ENCODE measurements at places on chromosomes 5 and 9. TPM values are rescaled to one million over a fixed set of nuclear protein-coding genes. Genes with fewer than 3 reads are reported as not detected.

- peak; percentile 68 for DNase-seq
Measured at GRCh38 chr9:129131300-129132145, 20.3 kb downstream of the PTPA start.

The CDX1 gene
- total RNA-seq: not detected

GRCh38 chr5:160507221-160507721, 85.6 kb downstream of the PTTG1 start:
- DNase-seq: peak; percentile 30

DNA sequence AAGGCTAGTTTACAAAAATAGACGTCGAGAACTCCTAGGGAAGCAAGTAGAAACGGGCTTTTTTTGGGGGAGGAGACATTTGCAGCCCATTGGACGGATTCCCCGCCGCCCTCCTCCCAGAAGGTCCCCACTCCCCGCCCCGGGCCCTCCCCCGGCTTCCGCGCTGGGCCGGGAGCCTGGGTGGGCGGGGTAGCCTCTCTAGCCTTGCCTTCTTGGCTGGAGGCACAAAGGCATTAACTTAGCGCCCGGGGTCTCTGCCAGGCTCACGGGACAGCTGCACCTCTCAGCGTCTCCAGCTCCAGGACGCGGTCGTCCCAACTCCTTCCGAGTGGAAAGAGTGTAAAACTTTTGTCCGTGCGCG, at the start of gene DMRTA1:
Gene DMRTA1, plus strand, starts transcription at position 236 of the 361 bp plus-strand sequence. CDS start 242 bp downstream, outside the sequence.
- DNase-seq: peak; percentile 94

DNA sequence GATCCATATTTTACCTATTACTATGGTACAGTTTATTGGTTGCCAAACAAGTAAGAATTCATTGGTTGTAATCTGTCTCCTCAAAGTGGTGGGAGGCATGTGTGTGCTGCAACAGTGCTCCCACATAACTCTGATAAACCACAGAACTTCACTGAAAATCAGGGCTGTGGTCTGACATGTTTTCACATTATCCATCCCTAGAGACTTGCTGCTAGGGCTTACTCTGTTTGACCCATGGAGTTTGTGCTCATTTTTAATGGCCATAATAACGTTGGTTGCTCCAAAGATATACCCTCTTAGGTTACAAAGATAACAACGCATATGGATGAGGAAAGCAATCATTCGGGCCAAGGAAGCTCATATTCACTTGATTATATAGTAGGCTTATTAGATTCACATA, 37.0 kb downstream of the HACD4 start:
- peak; percentile 13 for DNase-seq

The PTPN3 gene
- total RNA-seq: 0.05 TPM

The ZNF618 gene
- total RNA-seq: 4.9 TPM

DNA sequence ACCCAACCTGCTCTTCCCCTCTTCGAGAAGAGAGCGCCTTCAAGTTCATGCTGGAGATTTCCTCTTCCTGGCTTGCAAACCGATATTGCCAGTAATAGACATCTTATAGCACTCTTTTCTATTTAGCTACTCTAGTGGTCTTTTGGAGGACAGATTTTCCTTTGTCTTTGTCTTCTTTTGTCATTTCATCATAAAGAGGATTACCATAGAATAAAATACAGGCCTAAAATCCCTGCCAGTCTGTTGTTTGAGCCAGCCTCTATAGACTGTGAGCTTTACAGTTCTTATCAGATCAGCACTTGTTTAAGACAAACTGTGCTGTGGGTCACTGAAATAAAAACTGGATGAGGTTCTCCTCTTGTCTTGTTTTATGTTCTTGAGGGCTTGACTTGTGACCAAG, 802.8 kb downstream of the NR2F1-AS1 start:
- DNase-seq: no peak

The ZMAT2 gene
- 46.7 TPM for total RNA-seq

DNA sequence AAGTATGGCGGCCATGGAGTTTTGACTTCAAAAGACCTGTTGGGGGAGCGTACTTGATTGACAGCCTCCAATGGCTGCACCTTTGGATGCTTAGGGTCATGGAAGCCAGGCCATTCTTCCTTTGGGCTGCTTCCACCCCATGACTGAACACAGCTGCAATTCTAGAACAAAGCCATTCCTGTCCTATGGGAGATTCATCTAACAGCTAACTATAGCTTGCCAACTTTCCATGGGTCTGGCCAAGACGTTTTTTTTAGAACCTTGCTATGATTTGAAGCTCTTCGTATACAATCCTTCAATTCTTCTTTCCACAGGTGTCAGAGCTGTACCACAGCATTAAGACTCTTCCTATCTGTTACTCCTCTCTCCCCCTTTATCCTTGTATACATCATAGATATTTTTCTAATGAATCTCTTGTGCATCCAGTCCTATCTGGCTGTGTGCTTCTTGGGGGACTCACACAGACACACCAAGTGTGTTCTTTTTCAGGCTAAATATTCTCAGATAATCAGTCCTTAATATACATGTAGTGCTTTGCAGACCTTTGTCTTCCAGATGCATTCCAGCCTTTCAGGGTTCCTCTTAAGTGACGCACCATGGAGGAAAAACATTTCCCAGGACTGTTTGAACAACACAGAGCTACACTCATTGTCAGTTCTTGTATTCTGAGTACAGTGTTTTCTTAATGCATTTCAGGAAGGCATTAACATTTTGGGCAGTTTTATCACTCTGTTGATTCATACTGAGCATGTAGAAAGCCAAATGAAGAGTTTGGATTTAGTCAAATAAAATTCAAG, 198.9 kb downstream of the TAF11L14 start:
- DNase-seq: no peak

- DNase-seq: no peak
Measured at GRCh38 chr5:27458287-27458686, 419.9 kb upstream of the CDH9 start.

DNA sequence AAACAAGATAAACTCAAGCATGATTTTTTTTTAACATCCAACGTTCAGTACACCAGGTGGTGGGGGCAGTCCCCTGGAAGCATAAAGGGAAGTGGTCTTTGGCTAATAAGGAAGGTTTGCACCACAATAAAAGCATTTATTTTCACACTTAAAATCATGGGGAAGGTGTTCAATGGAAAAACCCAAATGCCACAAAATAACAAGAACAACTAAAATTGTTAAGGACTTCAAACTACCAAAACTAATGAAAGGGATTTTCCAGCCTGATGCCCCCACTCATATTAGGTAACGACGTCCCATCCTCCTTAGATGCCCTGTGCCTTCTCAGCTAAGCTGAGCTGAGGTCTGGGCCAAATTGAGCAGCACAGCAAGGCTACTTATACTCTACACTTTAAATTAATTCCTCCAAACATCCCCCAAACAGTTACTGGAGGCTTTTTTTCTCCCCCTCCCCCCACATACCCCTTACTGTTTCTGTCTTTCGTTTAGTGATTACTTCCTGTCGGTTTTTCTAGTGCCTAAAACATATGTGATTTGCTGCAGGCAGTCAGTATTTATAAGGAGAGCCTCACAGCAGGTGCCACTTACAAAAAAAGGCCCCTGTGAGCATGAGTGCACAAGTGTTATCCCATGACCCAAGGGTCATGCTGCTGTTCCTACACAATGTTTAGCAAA, 259.7 kb upstream of the ZNF608 start:
- DNase-seq: no peak

DNA sequence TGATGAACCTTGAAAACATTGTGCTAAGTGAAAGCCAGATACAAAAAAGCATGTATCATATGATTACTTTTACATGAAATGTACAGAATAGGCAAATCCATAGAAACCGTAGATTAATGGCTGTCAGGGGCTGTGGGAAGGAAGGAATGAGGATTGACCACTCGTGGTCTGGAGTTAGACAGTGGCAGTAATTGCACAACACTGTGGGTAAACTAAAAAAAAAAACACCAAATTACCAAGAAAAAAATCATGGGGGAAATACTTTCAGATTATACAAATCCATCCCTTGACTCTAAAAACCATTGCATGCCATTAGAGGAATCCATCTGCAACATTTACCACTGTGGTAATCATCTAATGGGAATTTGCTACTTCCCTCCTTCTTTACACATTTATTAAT, 140.0 kb downstream of the SIL1 start:
- peak; percentile 30 for DNase-seq

GRCh38 chr9:35569206-35569605, 35.9 kb upstream of the TESK1 start:
- no peak for DNase-seq

- DNase-seq: peak; percentile 87
Measured at GRCh38 chr9:121745396-121745695, 93.9 kb downstream of the DAB2IP start.

- DNase-seq: peak; percentile 50
Measured at GRCh38 chr5:168781941-168782571, 202.9 kb upstream of the PANK3 start.

GRCh38 chr9:112774006-112774996, 23.7 kb downstream of the SNX30 start:
- DNase-seq: peak; percentile 37

The MCCC2 gene
- 27.0 TPM for total RNA-seq

DNA sequence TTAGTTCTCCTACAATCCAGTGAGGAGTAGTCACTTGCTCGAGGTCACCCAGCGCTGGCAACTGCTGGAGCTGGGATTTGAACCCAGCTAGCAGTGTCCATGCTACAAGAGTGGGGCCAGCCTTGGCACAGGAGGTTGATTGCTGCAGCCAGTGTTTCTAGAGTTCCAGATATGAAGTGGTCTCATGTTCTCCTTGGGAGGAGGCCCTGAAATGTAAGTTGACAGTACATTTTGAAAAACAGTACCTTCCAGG, 802 bp downstream of the CCDC107 start:
- DNase-seq: peak; percentile 61

- DNase-seq: no peak
Measured at GRCh38 chr9:130432362-130432761, 12.4 kb upstream of the ASS1 start.

The ZFP2 gene
- total RNA-seq: 1.2 TPM

GRCh38 chr5:85479849-85480248, 1095.2 kb upstream of the EDIL3 start:
- DNase-seq: no peak

DNA sequence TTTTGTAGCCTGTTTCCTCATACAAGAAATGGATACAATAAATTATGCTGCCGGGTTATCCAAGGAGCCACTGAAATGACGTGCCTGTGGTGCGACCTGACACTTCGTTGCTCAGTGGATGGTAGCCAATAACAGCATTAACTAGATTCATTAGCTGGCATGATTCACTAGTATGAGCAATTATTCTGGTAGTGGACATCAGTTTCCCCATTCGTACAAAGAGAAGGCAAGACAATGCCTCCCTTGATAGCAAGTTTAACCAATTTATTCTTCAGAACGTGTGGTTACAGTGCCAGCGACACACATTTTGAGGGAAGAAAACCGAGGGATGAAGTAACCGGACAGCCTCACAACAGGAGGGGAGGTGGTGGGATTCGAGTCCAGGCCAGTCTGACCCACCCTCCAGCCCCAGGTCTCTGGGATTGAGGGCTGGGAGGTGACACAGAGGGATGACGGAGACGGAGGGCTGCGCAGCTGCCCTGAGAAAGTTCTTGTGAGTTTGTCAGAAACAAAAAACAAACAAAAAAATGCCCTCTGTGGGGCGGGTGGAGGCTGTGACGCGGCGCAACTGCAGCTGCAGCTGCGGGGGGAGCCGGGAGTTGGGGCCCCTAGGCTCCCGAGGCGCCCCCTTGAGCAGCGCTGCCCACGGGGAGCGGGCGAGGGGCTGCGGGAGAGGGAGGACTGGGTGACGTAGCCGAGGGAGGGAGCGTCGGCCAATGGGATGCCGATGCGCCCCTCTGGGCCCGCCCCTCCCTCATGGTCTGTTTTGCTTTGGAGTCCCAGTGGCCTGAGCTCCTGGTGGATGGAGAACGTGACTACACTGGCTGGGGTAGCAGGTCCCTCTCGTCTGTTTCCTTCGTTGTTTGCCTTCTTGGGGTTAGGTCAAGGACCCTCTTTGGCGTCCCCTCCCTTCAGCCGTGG, 10.9 kb downstream of the LHX2 start:
- no peak for DNase-seq

The ENHO gene
- 0.35 TPM for total RNA-seq

The SLC36A2 gene
- not detected for total RNA-seq

DNA sequence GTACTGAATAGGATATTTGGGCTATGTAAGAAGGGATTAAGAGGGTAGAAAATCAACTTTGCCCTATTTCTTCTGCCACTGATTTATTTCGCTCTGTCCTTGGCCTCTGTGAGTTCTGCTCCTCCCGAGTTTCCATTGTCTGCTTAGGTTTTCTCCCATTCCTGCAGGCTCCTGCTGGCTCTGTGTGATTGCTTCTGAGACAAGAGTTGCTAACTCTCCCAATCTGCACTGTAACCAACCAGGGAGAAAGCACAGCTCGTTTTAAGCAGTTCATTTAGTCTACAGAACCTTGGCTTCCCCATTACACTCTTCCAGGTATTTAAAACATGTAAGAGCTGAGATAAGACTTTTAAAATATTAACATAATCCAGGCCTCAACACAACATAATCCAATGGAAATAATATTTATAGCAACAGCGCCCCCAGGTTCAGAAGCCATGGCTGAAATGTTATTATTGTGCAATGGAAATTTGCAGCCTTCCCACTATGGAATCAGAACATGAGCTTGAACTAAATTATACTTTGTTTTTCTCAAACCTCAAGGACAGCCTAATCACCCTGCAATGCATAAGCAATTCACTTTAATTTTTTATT, 203.5 kb downstream of the ERCC6L2 start:
- DNase-seq: no peak

- peak; percentile 73 for DNase-seq
Measured at GRCh38 chr5:78534148-78534904, 114.2 kb downstream of the LHFPL2 start.

The RANBP3L gene
- 9.4 TPM for total RNA-seq

The RGMB gene
- 206 TPM for total RNA-seq

DNA sequence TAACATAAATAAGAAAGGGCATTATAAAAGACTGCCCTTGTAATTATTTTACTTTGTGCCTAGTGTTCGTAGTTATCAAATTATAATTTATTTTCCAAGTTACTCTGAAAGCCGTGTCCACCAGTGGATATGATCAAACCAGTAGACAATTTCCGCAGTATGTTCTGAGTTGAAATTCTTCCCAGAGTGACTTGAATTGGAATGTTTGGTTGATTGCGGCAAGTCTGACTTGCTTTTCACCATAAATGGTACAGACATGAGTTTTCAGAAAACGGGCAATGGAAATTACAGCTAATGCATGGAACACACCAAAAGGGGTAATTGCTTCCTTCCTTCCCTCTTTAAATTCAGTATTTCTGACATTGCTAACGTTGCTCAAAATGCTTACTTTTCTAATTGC, 56.6 kb downstream of the CHSY3 start:
- DNase-seq: no peak

GRCh38 chr9:14831074-14831473, 79.2 kb downstream of the FREM1 start:
- DNase-seq: no peak

DNA sequence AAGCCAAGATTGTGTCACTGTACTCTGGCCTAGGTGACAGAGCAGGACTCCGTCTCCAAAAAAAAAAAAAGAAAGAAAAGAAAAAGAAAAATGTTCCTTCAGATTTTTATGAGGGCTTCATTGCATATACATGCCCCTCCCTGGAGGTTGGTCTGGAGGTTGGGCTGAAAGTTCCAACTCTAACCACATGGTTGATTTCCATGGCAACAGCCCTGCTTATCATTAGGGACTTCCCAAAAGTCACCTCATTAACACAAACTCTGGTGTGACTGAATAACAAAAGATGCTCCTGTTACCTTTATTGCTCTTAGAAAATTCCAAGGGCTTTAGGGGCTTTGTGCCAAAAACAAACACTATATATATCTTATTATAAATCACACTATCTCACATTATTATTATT, 113.8 kb downstream of the TMC1 start:
- DNase-seq: no peak

The TGFBI gene
- 1,068 TPM for total RNA-seq

All from myocyte (in vitro differentiated cells).